ENCODE measurements at places on chromosomes 1 and 21.

GRCh38 chr1:94873520-94874351, 53.2 kb downstream of the CNN3 start:
- DNase-seq, result no peak

DNA sequence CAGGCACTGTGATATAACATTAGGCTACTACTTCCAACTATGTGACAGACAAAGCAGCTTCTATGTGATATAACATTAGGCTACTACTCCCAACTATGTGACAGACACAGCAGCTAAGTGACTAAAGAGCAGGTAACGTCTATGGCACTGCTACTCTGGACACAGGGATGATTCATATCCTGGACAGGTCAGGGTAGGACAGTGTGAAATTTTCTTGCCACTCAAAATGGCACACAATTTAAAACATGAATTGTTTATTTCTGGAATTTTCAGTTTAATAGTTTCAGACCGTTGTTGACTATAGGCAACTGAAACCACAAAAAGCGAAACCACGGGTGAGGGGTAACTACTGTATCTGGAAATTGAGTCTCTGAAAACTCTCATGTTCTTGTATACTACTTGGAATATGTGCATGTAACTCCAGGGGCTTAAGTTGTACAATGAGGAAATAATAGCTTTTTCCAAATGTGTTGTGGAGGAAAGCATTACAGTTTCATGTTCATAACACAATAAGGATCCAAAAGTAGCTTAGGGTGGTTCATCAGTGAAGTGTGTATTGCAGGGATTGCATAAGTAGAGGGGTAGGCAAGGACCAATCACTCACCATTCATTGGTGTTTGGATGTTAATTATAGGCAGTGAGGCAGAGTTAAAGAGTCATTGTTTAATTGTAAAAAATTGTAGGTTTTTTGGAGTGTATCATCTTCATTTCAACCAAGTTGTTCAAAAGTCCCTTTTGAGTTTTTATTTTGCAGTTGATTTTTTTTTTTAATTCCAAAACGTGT, 5.3 kb downstream of the DTL start:
- no peak for DNase-seq

DNA sequence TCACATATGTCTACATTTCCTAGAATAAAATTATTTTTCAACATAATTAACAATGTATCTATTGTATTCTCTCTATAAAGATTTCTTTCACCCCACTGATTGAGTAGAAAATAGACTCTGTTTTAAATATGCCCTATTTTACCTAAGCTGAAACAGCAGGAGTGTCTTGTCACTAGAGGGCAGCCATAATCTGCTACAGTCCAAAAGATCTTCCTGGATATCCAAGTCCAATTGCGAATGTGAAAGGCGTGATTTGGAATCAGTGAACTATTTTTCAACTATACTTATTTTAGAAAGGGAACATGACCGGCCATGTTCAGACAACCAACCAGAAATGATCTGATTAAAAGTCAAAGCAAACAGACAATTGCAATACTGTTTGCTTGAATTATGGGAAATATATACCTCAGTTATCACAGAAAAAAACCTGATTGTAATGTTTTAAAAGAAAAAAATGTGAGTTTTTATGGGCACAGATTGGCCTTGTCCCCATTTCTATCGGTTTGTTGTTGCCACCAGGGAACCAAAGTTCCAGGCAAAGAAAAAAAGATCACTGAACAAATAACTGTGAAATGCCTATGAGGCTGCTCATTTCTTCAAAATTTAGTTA, 1211.0 kb upstream of the ADGRL4 start:
- DNase-seq, result peak; percentile 38

DNA sequence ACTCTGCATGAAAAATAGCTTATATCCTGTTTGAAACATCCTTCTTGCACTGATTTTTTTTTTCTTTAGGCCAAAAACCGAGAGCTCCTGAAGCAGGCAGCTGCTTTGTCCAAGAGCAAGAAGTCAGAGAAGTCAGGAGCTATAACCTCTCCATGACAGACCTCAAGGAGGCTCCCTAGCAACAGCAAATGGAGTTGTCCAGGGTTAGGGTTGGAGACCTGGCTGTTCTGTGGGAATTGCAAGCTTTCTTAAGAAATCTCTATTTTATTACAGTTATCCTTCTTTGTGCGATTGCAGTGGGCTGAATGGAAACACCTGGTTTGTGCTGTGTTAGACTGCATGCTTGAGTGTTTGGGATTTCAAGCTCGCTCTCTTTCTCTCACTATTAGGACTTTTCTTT, 12.6 kb upstream of the STX12 start:
- DNase-seq, result no peak

DNA sequence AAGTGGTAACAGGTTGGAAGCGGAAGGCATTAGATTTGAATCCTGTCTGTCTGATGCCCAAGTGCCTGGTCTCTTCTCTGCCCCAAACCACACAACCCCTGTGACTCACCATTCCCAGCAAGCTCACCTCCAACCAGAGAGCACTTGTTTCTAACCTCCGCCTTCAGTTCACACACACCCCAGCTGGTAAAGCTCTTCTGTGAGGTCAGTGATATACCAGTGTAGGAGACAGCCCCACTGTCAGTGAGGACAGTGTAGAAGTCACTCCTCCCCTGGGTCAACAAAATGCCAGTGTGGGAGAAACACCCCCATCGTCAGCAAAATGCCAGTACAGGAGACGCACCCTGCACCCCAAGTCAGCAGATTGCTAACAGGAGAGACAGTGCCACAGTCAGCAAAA, 2.6 kb downstream of the RIMS3 start:
- DNase-seq, result no peak

- no peak for DNase-seq
These were observed 9.8 kb downstream of the PDZK1IP1 start for GRCh38 chr1:47179988-47180563.

GRCh38 chr1:229810961-229811360, 184.9 kb downstream of the URB2 start:
- DNase-seq, result no peak

GRCh38 chr1:16191309-16191708, 21.1 kb downstream of the ARHGEF19 start:
- DNase-seq, result no peak

GRCh38 chr1:181089017-181089675, 646 bp downstream of the IER5 start:
- DNase-seq, result no peak

DNA sequence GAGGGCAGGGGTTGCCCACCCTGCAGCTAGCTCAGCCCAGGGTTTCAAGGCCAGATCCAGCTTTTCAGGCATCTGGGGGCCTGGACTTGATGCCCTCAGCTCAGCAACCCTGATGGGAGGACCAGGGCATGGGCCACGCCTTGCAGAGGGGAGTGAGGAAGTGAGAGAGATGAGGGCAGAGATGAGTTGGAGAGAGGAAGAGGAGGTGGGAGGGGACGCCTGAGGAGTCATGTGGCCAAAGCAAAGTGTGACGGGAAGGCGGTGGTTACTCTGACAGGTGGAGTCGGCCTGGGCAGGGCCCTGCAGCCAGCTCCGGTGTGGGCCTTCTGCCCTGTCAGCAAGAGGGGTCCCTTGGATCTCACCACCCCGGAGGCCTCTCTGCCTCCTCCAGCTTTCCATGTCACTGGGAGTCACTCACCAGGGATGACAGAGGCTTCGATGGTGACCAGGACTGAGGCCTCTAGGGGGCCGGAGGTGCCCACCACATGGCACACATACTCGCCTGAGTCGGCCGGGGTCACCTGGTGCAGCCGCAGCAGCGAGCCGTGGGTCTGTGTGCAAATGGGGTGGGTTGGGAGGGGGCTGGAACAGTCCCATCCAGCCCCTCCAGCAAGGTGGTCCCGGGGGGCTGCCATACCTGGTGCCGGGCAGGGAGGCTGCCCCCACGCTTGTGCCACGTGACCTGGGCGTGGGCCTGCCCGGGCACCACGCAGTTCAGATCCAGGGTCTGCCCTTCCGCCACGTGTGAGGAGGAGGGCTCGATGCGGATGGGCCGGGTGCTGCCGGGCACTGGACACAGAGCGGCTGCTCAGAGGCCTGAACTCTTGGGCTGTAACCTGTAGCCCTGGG, 40.4 kb downstream of the LDLRAD2 start:
- no peak for DNase-seq

DNA sequence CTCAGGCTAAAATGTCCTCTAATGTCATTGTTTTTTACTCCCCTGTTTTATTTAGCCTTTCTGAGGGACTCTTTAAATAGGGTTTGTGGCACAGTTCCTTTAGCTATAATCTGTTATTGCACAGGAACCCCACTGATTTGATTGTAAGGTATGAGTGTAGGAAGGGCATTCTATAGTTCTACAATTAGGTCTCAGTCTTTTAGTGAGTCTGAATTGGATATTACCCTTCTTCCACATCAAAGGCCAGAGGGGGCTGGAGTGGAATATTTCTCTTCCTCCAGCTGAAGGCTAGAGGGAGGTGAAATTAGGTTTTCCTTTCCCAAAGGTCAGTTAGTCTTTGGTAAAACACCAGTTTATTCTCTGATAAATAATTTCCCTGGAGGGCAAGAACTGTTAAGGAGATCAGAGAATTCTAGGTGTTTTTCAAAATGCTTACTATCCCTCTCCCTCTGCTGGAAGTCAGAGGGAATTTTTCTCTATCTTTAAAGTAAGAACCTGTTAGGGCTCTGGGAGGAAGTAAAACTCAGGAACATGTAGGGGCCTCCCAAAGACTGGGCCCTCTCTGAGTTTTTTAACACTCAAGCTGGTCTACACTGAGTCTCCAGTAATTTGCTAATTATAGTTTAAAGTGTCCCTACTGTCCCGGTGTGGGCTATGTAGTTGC, 176.3 kb upstream of the ZNHIT6 start:
- no peak for DNase-seq

DNA sequence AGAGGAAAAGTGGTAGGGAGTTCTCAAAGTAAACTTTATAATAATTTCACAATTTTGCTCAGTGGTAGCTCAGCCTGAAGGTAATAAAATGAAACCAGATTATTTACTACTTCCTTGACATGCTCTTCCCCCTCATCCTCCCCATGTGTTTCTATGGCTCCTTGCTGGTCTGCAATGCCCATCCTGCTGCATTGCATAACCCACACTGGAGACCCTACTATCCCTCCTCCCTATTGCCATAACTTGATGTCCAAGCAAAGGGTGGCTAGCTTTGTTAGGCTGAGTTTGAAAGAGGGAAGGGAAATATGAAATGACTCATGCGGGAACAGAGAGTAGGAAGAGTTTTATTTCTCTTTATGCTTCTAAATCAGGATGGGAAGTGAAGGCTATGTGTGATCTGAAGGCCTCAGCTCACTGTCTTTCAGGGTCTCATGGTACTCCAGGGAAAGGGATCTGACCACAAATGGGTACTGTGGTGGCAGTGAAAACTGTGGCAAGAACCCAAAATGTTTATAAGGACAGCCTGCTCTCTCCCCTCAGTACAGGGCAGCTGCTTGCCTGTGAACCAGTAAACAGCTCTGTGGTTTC, 36.4 kb upstream of the HSD17B7 start:
- DNase-seq, result no peak

DNA sequence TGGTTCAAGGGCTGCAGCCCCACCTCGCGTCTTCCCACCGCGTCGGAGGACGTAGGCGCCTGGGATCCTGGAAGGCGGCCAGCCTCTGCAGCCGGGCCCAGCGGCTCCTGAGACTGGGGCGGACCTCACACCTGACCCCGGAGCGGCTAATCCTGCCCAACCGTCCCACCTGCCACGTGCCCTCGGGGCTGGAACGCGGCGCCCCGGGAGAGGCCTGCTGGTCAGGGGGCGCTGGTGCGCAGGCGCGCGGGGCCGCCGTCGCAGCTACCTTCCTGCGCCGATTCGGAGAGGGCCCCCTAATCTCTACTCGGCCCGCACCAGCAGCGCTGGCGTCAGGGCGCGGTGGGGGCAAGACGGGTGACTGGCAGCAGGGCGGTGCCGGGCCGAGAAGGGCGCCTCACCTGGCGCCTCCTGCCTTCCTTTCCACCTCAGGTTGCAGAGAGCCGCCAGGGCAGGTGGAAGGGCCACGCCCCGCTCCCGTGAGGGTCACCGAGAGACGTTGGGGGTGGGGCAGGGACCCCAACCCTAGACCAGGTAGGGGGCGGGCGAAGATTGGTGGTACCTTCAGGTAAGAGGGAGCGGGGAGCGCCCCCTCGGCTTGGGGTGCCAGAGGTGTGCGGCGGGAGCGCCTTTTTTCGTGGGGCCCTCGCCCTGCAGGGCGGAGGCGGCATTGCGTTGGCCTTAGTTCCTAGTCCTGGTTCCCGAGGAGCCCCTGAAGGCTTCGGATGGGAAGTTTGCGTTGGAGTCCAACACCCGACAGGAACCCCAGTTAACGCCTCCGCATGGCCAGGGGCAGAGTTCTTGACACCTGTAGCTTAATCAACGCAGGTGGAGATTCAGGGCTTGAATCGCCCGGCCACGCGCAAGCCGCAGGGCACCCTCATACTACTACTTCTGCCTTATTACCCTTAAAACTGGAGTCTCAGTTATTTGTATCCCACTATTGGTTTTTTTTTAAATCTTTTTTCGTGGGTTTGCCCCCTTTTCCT, at the start of gene TDRD5:
Gene TDRD5, plus strand, starts transcription at position 241 of the 989 bp plus-strand sequence. CDS start 784 bp downstream, outside the sequence.
- DNase-seq, result peak; percentile 16

GRCh38 chr1:70893381-70893780, 154.2 kb downstream of the PTGER3 start:
- no peak for DNase-seq

DNA sequence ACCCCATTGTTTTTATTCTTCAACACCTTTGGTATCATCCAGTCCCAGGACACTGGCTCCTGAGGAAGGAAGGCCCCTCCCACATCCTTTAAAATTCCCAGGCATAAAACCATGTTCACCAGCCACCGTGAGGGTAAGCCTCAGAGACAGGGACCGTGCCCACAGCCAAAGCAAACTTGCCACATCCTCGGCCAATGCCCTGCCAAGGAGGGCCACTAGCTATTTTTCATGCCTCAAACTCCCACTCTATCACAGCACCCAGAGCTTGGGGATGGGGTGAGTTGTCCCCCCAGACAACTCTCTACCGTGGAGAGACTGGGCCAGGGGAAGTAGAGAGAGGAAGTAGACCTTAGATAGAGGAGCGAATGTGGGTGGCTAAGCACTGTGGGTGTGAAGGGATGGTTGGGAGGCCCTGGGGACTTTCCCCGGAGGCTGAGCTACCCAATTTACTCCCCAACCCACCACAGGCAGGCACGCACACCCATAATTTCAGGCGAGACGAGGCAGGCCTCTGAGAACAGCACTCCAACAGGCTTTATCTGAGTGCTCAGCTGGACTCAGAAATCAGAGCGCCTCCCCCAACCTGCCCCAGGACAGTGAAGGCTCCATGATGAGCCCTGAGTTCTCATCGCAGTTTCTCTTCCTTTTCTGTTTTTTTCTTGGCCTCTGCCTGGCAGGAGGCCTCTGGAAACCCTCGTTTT, 15.9 kb upstream of the BTG2 start:
- DNase-seq, result no peak

DNA sequence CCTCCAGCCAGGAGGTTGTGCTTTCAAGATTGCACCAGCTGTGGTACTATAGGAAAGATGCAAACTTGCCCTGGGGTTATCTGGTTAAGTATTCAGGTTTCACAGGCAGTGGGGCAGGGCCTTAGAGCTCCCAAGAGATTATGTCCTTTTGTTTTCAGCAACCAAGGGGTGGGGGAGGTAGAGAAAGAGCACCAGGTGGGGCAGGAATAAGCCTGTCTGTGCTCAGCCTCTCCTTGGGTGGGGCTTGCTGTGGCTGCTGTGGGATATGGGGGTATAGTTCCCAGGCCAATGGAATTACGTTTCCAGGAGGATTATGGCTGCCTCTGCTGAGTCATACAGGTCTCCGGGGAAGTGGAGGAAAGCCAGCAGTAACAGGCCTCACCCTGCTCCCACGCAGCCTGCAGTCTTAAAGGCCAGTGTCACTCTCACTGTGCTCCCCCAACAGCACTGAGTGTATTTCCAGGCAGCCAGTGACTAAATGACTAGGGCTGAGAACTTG, 508.6 kb downstream of the RWDD3 start:
- no peak for DNase-seq
